ENCODE measurements at places on chromosomes 3 and 15.

DNA sequence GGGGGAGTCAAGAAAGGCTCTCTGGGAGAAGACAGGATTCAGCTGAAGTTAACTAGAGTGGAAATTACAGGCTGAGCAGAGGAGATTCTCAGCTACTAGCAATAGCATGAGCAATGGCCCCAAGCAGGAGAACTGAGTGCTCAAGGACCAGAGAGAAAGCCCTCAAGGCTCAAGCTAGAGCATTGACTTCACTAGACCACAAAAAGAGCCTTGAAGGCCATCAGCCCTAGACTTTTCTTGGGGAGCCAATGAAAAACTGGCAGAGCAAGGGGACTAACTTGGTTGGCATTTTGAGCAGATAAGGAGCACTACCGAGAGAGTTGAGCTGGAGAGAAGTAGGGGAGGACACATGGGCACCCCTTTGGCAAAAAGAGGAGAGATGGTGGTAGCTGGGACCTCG lies 277.6 kb downstream of the FEZF2 start:
- DNase-seq, result no peak

DNA sequence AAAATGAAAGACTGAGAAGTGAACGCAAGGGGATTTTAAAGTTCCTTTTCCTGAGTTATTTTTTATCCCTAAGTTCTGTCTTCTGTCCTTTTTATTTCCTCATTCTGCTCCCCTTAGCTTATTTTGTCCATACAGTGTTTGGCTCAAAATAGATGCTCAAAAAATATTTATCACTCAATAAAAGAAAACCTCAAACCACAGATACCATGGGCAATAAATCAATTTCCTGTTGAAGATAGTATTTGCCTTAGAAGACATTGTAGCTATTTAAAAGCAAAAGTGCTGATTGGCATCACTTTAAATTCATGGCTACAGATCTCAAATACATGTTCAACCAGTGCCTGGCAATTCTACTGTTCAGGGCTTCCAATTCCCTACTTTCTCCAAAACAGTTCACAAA lies 316.5 kb upstream of the ADAMTS9 start:
- no peak for DNase-seq

GRCh38 chr3:31364711-31365110 lies 168.0 kb upstream of the STT3B start:
- no peak for DNase-seq

DNA sequence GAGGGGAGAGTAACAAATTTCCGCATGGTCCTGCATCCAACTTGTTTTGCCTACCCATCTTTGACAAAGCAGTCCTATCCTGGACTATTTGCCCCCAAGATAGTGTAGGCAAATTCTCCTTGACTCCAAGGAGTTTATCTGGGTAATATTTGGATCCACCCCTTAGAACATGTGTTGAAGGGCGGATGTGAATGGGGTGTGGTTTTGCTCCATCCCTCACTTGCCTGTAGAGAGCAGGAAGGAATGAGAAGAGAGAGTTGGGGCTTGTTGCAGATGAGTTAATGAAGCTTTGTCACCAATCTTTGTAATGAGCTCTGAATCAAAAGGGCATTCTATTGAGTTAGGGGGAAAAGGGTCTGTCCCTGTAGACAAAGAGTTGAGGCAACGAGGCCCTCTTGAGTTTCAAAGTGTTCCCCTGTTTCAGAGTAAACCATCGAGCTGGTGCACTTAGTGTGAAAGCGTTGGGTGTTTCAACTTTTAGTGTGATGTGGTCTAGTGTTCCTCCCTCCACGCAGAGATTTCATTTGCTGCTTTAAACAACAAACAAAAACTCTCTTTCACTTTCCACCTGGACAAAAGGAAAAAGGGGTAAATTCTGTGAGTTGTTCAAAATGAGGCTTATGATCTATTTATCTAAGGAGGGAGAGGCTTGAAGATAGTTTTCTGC lies 42.2 kb upstream of the PPARG start:
- no peak for DNase-seq

GRCh38 chr3:117129516-117129915 lies 419.9 kb downstream of the TUSC7 start:
- no peak for DNase-seq

- DNase-seq, result no peak
These were observed 136.2 kb downstream of the USP13 start for GRCh38 chr3:179788996-179789395.

DNA sequence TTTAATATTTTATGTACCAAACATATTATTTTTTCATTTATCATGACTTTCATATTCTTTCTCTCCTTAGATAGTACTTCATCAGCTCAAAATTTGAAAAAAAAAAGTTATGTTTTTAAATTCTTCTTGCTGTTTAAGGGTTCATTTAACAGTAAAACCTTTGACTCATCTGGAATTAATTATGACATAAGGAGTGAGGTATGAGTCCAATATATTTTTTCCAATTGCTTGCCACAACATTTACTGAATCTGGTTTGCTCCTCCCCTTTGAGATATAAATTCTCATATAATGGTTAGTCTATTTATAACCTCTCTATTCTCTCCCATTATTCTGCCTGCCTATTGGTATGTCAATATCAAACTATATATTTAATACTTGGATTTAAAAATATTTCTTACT lies 387.8 kb downstream of the TUSC7 start:
- no peak for DNase-seq

DNA sequence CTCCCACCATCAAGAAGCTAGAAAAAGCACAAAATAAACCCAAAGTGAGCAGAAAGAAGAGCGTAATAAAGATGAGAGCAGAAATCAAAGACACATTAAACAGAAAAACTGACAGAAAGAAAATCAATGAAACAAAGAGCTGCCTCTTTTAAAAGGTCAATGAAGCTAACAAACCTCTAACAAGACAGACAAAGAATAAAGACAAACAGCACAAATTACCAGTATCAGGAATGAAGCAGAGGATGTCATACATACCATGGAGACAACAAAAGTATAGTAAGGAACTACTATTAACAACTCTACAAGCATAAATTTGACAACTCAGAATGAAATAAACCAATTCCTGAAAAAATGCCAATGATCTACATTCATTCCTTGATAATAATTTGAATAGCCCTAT lies 15.0 kb downstream of the C3orf70 start:
- no peak for DNase-seq

GRCh38 chr3:172057059-172057458 lies 17.7 kb downstream of the FNDC3B start:
- DNase-seq, result no peak

- no peak for DNase-seq
These were observed 28.5 kb upstream of the APOD start for GRCh38 chr3:195612075-195612800.

DNA sequence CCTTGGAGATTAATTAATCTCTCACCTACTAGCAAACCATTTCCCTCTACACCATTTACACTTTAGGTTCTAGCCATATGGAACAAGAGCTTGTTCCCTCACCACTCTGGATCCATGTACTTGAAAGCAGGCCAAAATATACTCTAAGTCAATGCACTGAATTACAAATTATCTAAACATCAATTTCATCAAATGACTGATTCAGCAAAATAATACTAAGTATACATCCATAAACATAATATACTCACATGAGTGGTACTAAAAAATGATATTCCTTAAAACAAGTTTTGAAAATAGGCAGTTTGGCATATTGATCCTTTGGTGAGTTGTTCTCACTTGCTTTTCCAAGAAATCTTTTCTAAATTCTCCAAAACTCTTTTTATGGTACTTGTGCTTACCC lies 459.7 kb upstream of the ZNF385D start:
- DNase-seq, result no peak

DNA sequence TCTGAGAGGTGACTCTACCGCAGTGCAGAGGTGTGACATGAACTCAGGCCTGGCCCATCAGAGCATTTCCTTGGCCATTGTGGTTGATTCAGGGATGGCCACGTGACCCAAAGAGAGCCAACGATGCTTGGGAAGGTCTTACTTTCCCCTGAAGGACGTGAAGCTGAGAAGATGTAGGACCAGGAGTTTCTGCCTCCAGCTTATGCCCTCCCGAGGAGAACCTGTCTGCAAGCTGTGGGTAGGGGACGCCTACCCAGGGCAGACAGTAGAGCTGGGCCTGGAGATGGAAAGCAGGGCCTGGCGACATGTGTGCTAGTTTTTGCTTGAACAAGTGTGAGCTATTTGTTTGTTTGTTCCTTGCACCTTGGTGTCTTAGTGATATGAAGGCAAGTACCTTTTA lies 89.4 kb downstream of the RPLP1 start:
- DNase-seq, result no peak

- DNase-seq, result no peak
These were observed 47.9 kb downstream of the CDCP1 start for GRCh38 chr3:45098310-45098709.

DNA sequence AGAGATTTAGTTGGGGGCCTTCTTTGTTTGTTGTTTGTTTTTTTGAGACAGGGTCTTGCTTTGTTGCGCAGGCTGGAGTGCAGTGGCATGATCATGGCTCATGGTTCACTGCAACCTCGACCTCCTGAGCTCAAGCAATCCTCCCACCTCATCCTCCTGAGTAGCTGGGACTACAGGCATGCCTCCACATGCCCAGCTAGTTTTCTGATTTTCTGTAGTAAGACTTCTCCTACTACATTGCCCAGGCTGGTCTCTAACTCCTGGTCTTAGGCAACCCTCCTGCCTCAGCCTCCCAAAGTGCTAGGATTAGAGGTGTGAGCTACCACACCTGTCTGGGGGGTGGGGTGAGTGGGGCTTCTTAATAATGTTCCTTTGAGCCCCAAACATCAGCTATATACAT lies 148.3 kb upstream of the ADAMTS9 start:
- no peak for DNase-seq

- no peak for DNase-seq
These were observed 27.4 kb upstream of the FOXB1 start for GRCh38 chr15:59976480-59977271.

DNA sequence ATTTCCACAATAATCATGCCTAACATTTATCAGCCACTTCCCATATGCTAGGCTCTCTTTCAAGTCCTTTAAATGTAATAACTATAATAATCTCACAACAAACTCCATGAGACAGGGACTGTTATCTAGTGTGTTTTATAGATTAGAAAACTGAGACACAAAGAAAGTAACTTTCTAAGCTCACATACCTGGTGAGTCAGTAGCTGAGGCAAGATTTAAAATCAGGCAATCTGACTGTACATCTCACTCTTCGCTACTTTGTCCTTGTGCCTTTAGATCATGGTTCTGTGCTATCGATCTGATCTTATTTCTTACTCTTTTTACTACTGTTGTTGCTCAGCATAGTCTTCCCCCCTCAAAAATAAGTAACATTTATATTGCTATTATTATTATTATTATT lies 295.5 kb downstream of the LPP start:
- DNase-seq, result no peak

GRCh38 chr15:64521726-64522164 lies 61.4 kb downstream of the ZNF609 start:
- DNase-seq, result no peak

- no peak for DNase-seq
These were observed 516.1 kb downstream of the ZIC1 start for GRCh38 chr3:147925272-147925671.

- DNase-seq, result no peak
These were observed 86.5 kb downstream of the ANKRD28 start for GRCh38 chr3:15711281-15711680.

Measured in activated naive CD4-positive, alpha-beta T cell treated with anti-CD3 and anti-CD28 coated beads, Interleukin-2, amount 50 U/mL, for 16 hours (primary cell).